ENCODE measurements at places on chromosomes 6 and 20. TPM values are rescaled to one million over a fixed set of nuclear protein-coding genes. Genes with fewer than 3 reads are reported as not detected.
A peak's percentile ranks its signal among the peaks of the same experiment; 100 is the strongest.

- no peak overlapping the region for H3K4me3 ChIP-seq
- peak; percentile 59 for DNase-seq
- no peaks in the 10 kb centered on the region for H3K4me1 ChIP-seq
- H3K36me3 ChIP-seq = no peaks in the 10 kb centered on the region
- no peak overlapping the region for H3K27ac ChIP-seq
- H3K27me3 ChIP-seq = no peaks in the 10 kb centered on the region
Observed at GRCh38 chr6:141077355-141078333, 1055.1 kb upstream of the GJE1 start.

- H3K27me3 ChIP-seq = no peaks in the 10 kb centered on the region
- H3K27ac ChIP-seq = no peak overlapping the region
- H3K4me3 ChIP-seq = no peak overlapping the region
- H3K4me1 ChIP-seq = no peaks in the 10 kb centered on the region
- no peaks in the 10 kb centered on the region for H3K36me3 ChIP-seq
Observed at GRCh38 chr20:55094353-55094861, 619.0 kb downstream of the DOK5 start.

DNA sequence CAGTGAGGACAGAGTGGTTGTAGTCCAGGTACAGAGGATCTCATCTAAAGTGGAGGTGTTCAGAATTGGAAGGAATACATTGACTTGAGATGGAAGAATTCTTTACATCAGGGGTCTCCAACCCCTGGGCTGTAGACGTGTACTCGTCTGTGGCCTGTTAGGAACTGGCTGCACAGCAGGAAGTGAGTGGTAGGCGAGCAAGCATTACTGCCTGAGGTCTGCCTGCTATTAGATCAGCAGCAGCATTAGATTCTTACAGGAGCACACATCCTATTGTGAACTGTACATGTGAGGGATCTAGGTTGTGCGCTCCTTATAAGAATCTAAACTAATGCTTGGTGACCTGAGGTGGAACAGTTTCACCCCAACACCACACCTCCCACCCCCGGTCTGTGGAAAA lies 121.1 kb downstream of the CDKAL1 start:
- DNase-seq = no peak
- no peak overlapping the region for H3K4me3 ChIP-seq
- H3K27ac ChIP-seq = no peak overlapping the region
- H3K4me1 ChIP-seq = no peaks in the 10 kb centered on the region
- no peaks in the 10 kb centered on the region for H3K36me3 ChIP-seq
- no peaks in the 10 kb centered on the region for H3K27me3 ChIP-seq

DNA sequence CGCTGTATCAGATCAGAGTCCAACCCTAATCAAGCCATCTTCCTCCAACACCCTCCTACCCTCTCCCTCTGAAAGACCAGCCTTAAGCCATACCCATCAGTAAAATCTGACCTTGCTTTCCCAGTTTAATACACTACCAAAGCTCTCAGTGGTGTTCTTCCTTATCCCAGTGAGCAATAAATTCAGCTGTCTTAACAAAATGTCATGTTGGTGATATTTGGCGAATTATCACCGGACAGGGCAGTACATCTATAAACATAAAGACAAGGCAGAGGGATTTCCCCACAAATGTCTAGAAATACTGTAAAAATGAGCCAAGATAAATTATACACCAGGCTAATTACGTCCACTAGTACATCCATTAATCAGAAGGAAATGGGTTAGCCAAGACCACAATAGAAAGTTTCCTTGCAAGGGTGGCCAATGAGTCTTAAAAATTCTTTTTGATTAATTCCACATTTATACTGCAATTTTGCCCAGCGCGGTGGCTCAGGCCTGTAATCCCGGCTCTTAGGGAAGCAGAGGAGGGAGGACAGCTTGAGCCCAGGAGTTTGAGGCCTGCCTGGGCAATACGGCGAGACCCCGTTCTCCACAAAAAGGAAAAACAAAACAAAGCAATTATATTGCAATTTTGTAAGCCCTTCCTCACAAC lies 905 bp downstream of the RARS2 start:
- H3K4me1 ChIP-seq = peaks cover 24% of the 10 kb centered on the region
- peak overlapping the region; percentile 91 for H3K27ac ChIP-seq
- DNase-seq = no peak
- H3K36me3 ChIP-seq = no peaks in the 10 kb centered on the region

- no peaks in the 10 kb centered on the region for H3K27me3 ChIP-seq
- no peak overlapping the region for H3K27ac ChIP-seq
- H3K36me3 ChIP-seq = no peaks in the 10 kb centered on the region
- no peaks in the 10 kb centered on the region for H3K4me1 ChIP-seq
- DNase-seq = no peak
Observed at GRCh38 chr6:159959165-159959975, 9.5 kb upstream of the IGF2R start.

GRCh38 chr20:13245250-13245723 lies 24.2 kb downstream of the ISM1 start:
- H3K27me3 ChIP-seq = no peaks in the 10 kb centered on the region
- peak; percentile 38 for DNase-seq
- H3K4me3 ChIP-seq = no peak overlapping the region
- H3K4me1 ChIP-seq = peaks cover 32% of the 10 kb centered on the region
- H3K27ac ChIP-seq = no peak overlapping the region

- no peaks in the 10 kb centered on the region for H3K36me3 ChIP-seq
- H3K27me3 ChIP-seq = no peaks in the 10 kb centered on the region
- H3K27ac ChIP-seq = no peak overlapping the region
- DNase-seq = no peak
- H3K4me1 ChIP-seq = peaks cover 23% of the 10 kb centered on the region
- no peak overlapping the region for H3K4me3 ChIP-seq
Observed at GRCh38 chr6:33714385-33715040, 3.0 kb upstream of the UQCC2 start.

- H3K36me3 ChIP-seq = no peaks in the 10 kb centered on the region
- H3K27ac ChIP-seq = no peak overlapping the region
- no peak overlapping the region for H3K4me3 ChIP-seq
- H3K4me1 ChIP-seq = no peaks in the 10 kb centered on the region
Observed at GRCh38 chr20:3077618-3078134, 6.3 kb downstream of the OXT start.

- H3K4me1 ChIP-seq = no peaks in the 10 kb centered on the region
- H3K27me3 ChIP-seq = no peaks in the 10 kb centered on the region
- no peak for DNase-seq
- H3K36me3 ChIP-seq = no peaks in the 10 kb centered on the region
Observed at GRCh38 chr6:16925461-16925860, 164.2 kb upstream of the ATXN1 start.

- H3K27ac ChIP-seq = no peak overlapping the region
Observed at GRCh38 chr6:284486-284885, 7.8 kb upstream of the DUSP22 start.

- DNase-seq = no peak
- H3K36me3 ChIP-seq = no peaks in the 10 kb centered on the region
- no peaks in the 10 kb centered on the region for H3K4me1 ChIP-seq
- H3K27ac ChIP-seq = no peak overlapping the region
- H3K27me3 ChIP-seq = no peaks in the 10 kb centered on the region
Observed at GRCh38 chr6:161951126-161951525, 677.3 kb upstream of the AGPAT4 start.

- H3K27me3 ChIP-seq = no peaks in the 10 kb centered on the region
- H3K36me3 ChIP-seq = no peaks in the 10 kb centered on the region
Observed at GRCh38 chr20:51876313-51876940, 74.1 kb upstream of the SALL4 start.

GRCh38 chr6:6976193-6976592 lies 131.6 kb upstream of the RREB1 start:
- no peak overlapping the region for H3K4me3 ChIP-seq
- no peak overlapping the region for H3K27ac ChIP-seq
- peaks cover 18% of the 10 kb centered on the region for H3K4me1 ChIP-seq

- H3K4me1 ChIP-seq = peaks cover 24% of the 10 kb centered on the region
- no peak for DNase-seq
- H3K36me3 ChIP-seq = no peaks in the 10 kb centered on the region
- no peaks in the 10 kb centered on the region for H3K27me3 ChIP-seq
- no peak overlapping the region for H3K27ac ChIP-seq
Observed at GRCh38 chr20:53859684-53860083, 210.7 kb downstream of the BCAS1 start.

DNA sequence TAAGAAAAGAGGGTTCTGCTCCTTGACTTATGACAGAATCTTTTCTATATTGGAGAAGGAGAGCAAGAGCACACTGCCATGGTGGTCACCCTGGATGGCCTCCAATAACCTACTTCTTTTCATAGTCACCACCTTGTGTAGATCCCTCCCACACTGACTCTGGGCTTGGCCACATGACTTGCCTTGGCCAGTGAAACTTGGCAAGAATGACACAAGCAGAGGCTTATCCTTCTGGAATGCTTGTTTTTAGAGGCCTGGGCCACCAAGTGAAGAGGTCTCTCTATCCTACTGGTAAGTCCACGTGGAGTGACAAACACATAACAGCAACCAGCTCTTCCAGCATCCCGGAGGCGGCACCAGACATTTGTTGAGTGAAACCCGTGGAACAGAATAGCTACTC lies 349.4 kb upstream of the JARID2 start:
- H3K4me3 ChIP-seq = no peak overlapping the region
- H3K36me3 ChIP-seq = no peaks in the 10 kb centered on the region
- H3K27ac ChIP-seq = no peak overlapping the region
- no peaks in the 10 kb centered on the region for H3K4me1 ChIP-seq
- DNase-seq = no peak
- no peaks in the 10 kb centered on the region for H3K27me3 ChIP-seq

GRCh38 chr6:7073821-7074525 lies 33.8 kb upstream of the RREB1 start:
- H3K36me3 ChIP-seq = no peaks in the 10 kb centered on the region
- no peak for DNase-seq
- no peaks in the 10 kb centered on the region for H3K4me1 ChIP-seq

GRCh38 chr6:151219192-151219591 lies 20.6 kb upstream of the AKAP12 start:
- H3K27ac ChIP-seq = no peak overlapping the region
- DNase-seq = no peak
- no peaks in the 10 kb centered on the region for H3K4me1 ChIP-seq
- H3K36me3 ChIP-seq = no peaks in the 10 kb centered on the region

GRCh38 chr20:58054780-58055373 lies 173.6 kb downstream of the ANKRD60 start:
- no peak overlapping the region for H3K4me3 ChIP-seq
- H3K27me3 ChIP-seq = no peaks in the 10 kb centered on the region
- no peak overlapping the region for H3K27ac ChIP-seq
- no peaks in the 10 kb centered on the region for H3K4me1 ChIP-seq

DNA sequence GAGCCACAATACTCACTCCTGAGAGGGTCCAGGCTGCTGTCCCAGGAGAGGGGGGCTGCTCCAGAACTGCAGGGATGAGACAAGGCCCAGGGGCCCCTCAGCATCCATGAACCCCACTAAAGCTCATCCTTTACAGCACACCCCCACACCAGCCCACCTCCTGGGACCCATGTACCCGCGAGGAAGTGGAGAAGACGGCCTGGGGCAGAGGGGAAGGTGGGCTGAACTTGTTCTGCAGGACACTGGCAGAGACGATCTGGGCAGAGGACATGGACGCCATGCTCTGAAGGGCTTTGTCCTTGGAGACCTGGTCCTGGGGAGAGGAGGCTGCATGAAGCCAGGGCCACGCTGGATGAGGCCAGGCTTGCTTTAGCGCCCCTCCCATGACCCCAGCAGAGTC lies 10.1 kb downstream of the RPL10A start:
- H3K36me3 ChIP-seq = peaks cover 6% of the 10 kb centered on the region
- no peak overlapping the region for H3K27ac ChIP-seq
- peaks cover under 1% of the 10 kb centered on the region for H3K4me1 ChIP-seq
- no peak overlapping the region for H3K4me3 ChIP-seq
- no peaks in the 10 kb centered on the region for H3K27me3 ChIP-seq

DNA sequence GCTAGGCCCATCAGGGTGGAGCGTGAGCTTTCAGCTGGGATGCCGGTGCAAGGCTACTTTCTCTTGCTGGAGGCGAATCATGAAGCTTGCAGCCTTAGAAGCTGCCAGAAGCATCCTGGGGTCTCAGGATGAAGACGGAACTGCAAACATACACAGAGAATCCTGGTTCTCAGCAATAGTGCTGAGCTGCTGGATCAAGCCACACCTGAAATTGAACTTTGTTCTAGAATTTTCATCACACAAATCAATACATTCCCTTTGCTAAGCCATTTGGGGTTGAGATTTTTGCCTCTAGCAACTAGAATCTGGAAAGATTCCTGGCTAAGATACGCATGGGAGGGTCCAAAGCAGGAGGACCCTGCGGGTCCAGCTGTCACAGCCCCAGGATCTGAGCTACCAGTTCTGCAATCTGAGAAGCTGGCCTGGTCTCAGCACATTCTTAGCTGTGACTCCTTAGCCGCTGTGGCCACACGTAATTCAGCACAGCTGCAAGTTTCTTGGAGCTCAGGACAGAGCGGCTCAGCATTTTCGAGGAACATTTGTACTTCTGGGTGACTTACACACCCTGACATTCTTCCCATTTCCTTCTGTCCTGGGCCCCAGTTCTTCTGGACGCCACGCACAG lies 6.6 kb upstream of the ARFGAP1 start:
- DNase-seq = no peak
- no peak overlapping the region for H3K4me3 ChIP-seq
- H3K36me3 ChIP-seq = peaks cover 2% of the 10 kb centered on the region
- peaks cover 46% of the 10 kb centered on the region for H3K4me1 ChIP-seq

DNA sequence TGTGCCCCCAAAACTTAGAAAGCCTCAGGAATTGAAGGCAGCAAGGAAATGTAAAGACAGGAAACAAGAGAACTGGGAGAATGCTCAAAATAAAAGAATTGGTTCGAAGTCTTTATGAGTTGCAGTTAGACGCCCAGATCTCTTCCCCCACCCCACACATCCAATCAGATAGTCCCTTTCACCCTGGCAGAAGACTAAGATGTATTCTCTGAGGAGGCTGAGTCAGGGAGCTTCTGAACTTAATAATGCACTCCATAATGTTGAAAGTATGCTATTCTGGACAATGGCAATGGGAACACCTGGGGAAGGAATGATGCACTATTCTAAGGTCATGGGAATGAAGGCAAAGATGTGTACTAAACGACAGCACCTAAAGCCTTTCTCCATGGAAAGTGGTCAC lies 173.6 kb downstream of the MTFR2 start:
- no peak overlapping the region for H3K27ac ChIP-seq
- H3K4me3 ChIP-seq = no peak overlapping the region
- no peak for DNase-seq

GRCh38 chr6:4776131-4776492 lies at the start of gene CDYL:
CDYL (plus strand) TSS chr6:4776404; CDS start chr6:4776784, 380 bp downstream.
- no peaks in the 10 kb centered on the region for H3K27me3 ChIP-seq
- no peaks in the 10 kb centered on the region for H3K4me1 ChIP-seq
- DNase-seq = peak; percentile 85
- no peaks in the 10 kb centered on the region for H3K36me3 ChIP-seq
- peak within 1 kb of the TSS; percentile 89 for H3K27ac ChIP-seq

GRCh38 chr20:29427201-29428060 lies 1830.0 kb upstream of the DEFB115 start:
- peak overlapping the region; percentile 43 for H3K4me3 ChIP-seq
- peak overlapping the region; percentile 70 for H3K27ac ChIP-seq
- peak; percentile 84 for DNase-seq
- no peaks in the 10 kb centered on the region for H3K4me1 ChIP-seq
- no peaks in the 10 kb centered on the region for H3K36me3 ChIP-seq

The TRAPPC3L gene
- total RNA-seq = not detected

The OPRM1 gene
- total RNA-seq = not detected

The BAG2 gene
- 9.5 TPM for total RNA-seq

The MEP1A gene
- 8.1 TPM for total RNA-seq

The ZC3H12D gene
- total RNA-seq = 0.65 TPM

The RIPPLY2 gene
- total RNA-seq = not detected

The IL20RA gene
- 0.65 TPM for total RNA-seq

The DLL1 gene
- total RNA-seq = 6.6 TPM

The VWA7 gene
- 1.5 TPM for total RNA-seq

The LY6G5B gene
- 13.9 TPM for total RNA-seq

The NOX3 gene
- total RNA-seq = not detected

The SLC29A1 gene
- 80.7 TPM for total RNA-seq

The TAAR6 gene
- total RNA-seq = not detected

The EFCAB8 gene
- 2.0 TPM for total RNA-seq

Measured in Caco-2 (cell line).